ENCODE measurements at places on chromosomes 3 and 15.

- no peak overlapping the region for H3K4me3 ChIP-seq
- no peak for DNase-seq
- H3K36me3 ChIP-seq = no peaks in the 10 kb centered on the region
- peaks cover 13% of the 10 kb centered on the region for H3K4me1 ChIP-seq
Measured at GRCh38 chr3:149224736-149225594, 3.3 kb upstream of the CP start.

DNA sequence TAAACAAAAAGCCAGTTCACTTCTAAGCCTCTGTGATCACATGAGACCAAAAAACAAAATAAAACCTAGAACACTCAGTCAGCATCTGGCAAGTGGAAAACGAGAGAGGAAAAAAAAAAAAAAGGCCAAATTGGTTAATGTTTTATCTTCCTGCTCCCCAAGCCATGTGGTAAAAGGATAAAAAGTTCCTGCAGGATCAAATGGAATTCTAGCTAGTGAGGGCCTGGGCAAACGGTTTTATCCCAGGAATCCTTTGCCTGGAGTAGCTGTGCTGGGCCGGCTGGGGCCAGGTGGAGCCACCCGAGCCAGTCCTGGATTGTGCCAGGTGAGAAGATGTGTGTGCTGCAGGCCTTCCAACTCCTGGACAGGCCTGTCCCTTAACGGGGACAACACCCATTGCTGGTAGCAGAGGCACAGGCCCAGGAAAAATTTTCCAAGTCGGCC, 13.2 kb downstream of the SMAD6 start:
- peak overlapping the region; percentile 76 for H3K27ac ChIP-seq
- peaks cover 39% of the 10 kb centered on the region for H3K36me3 ChIP-seq

DNA sequence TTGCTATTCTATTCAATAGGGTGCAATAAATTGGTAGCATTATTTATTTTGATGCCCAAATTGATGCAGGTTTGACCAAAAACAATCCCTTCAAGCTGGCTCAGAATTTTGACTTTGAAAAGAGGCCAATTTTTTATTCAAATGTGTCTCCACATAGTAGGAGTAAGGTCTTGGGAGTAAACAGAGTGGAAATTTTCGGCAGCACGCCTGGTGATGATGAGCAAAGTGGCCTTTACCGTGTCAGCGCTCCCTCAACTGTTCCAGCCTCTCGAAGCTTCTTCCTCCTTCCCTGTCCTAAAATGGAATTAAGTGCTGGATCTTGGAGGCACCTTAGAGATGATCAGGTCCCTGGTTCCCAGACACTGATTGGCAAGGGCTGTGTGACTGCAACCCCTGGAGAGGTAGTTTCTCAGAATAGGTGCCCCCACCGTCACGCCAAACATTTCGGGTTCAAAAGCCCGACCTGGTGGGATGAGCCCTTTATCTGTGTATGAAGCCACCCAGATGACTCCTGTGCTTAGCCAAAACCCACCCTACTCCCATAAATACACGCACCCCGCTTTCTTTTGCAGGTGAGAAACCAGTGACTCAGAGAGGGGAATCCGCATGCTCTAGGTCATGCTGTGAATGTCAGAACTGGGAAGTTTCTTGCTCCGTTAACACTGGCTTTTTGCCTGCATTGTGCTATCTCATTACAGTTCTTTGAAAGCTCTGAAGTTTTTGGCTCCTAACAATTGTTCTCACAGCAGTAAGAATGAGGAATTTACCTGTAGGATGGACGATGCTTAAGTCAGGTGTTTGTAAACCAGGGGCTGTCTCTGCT, 89.1 kb downstream of the CRYGS start:
- no peaks in the 10 kb centered on the region for H3K36me3 ChIP-seq
- no peak for DNase-seq
- H3K4me1 ChIP-seq = peaks cover 14% of the 10 kb centered on the region
- peaks cover 4% of the 10 kb centered on the region for H3K27me3 ChIP-seq
- no peak overlapping the region for H3K27ac ChIP-seq
- H3K4me3 ChIP-seq = no peak overlapping the region

- H3K4me1 ChIP-seq = peaks cover 39% of the 10 kb centered on the region
- no peak overlapping the region for H3K27ac ChIP-seq
- DNase-seq = no peak
- H3K36me3 ChIP-seq = peaks cover 8% of the 10 kb centered on the region
- H3K27me3 ChIP-seq = peaks cover 3% of the 10 kb centered on the region
- no peak overlapping the region for H3K4me3 ChIP-seq
Measured at GRCh38 chr3:116417151-116417550, 28.1 kb downstream of the LSAMP start.

DNA sequence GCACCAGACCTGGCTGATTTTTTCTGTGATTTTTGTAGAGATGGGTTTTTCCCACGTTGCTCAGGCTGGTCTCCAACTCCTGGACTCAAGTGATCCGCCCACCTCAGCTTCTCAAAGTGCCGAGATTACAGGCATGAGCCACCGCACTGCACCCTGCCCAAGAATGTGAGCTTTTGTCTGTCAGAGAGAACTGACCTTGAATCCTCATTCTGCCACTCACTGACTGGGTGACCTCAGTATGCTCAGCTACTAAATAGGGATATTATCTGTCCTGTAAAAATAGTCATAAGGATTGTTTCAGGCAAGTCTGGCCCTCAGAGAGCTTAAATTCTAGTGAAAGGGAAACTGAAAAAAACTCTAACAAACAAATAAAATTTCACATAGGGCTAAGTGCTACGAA, 2.1 kb upstream of the RFT1 start:
- no peak overlapping the region for H3K27ac ChIP-seq
- H3K4me1 ChIP-seq = peaks cover 23% of the 10 kb centered on the region
- peaks cover 25% of the 10 kb centered on the region for H3K27me3 ChIP-seq
- DNase-seq = no peak
- peak overlapping the region; percentile 7 for H3K4me3 ChIP-seq

DNA sequence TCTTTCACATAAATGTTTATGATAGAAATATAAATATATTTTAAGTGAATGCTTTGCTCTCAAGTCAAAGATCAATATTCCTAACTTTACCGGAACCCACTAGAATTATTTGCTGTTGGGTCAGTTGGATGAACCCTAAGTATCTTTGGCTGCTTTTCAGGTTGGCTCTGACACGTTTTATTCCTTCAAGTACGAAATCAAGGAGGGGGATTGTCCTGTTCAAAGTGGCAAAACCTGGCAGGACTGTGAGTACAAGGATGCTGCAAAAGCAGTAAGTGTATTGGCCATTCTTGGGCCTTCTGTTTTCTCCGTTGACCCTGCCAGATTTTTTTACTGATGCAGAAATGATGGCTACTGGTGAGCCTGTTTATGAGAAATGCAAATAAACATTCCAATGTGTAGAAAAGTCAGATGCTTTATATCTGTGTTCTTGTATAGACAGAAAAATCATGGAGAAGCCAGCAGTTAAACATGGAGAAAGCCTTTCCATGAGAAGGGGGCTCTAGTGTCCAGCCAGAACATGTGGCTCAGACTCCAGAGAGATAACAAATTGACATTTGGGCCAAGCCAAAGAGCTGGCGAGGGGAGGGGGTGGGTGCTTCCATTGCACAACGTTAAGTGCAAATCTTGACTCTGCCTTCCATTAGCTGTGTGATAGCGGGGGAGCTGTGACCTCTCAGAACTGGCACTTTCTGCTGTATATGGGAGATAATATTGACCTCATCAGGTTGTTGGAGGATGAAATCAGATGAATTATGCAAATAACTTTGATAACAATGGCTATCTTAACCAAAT, 3.0 kb downstream of the KNG1 start:
- peaks cover 3% of the 10 kb centered on the region for H3K4me1 ChIP-seq
- no peak overlapping the region for H3K4me3 ChIP-seq
- no peaks in the 10 kb centered on the region for H3K36me3 ChIP-seq
- H3K27me3 ChIP-seq = peaks cover 7% of the 10 kb centered on the region

DNA sequence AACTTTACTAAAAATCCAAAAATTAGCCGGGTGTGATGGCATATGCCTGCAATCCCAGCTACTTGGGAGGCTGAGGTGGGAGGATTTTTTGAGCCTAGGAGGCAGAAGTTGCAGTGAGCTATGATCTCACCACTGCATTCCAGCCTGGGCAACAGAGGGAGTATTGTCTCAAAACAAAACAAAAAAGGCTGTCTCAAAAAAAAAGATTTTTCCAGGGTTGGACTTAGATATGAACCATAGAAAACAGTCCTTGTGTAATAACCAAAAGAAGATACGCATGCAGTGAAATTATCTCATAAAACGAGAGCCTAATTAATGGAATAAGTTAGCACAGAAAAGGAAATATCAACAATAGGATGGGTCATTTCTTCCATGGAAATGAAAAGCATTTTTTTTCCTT, 320.4 kb upstream of the RASGRP1 start:
- no peak overlapping the region for H3K27ac ChIP-seq
- H3K4me1 ChIP-seq = peaks cover 8% of the 10 kb centered on the region
- peaks cover 10% of the 10 kb centered on the region for H3K27me3 ChIP-seq
- DNase-seq = no peak
- H3K36me3 ChIP-seq = no peaks in the 10 kb centered on the region

- H3K4me1 ChIP-seq = peaks cover 28% of the 10 kb centered on the region
- no peak for DNase-seq
- peaks cover 40% of the 10 kb centered on the region for H3K36me3 ChIP-seq
- no peak overlapping the region for H3K4me3 ChIP-seq
- peak overlapping the region; percentile 15 for H3K27ac ChIP-seq
Measured at GRCh38 chr3:32414522-32415202, 23.0 kb downstream of the CMTM7 start.

- DNase-seq = peak; percentile 52
- peak overlapping the region; percentile 74 for H3K4me3 ChIP-seq
- H3K27me3 ChIP-seq = peaks cover 85% of the 10 kb centered on the region
- peaks cover 5% of the 10 kb centered on the region for H3K4me1 ChIP-seq
- H3K27ac ChIP-seq = no peak overlapping the region
- H3K36me3 ChIP-seq = no peaks in the 10 kb centered on the region
Measured at GRCh38 chr15:100919481-100920405, 586 bp downstream of the LRRK1 start.

GRCh38 chr15:41241221-41241964, 10.3 kb downstream of the CHP1 start:
- H3K36me3 ChIP-seq = peaks cover 10% of the 10 kb centered on the region
- no peak for DNase-seq
- peaks cover 8% of the 10 kb centered on the region for H3K4me1 ChIP-seq
- H3K27ac ChIP-seq = peak overlapping the region; percentile 62
- H3K4me3 ChIP-seq = no peak overlapping the region

DNA sequence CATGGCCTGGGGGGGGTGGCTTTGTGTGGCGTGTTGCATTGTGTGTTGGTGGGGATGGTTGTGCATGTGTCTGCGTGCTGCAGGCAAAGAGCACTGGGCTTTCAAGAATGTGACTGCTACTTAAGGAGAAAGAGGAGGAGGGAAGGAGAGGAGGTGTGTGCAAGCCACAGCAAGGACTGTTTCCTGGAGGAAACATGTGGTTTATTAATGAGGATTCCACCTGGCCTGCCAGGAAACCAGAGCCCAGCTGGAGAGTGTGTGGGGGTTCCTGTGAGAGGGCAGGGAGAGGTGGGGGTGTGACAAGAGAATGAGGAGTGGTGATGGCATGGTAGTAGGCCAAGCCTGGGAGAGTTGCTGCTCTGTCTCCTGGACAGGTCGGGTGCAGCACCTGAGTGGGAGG, 258.1 kb upstream of the ROPN1 start:
- no peak overlapping the region for H3K27ac ChIP-seq
- peaks cover 31% of the 10 kb centered on the region for H3K36me3 ChIP-seq
- DNase-seq = no peak
- H3K4me1 ChIP-seq = peaks cover 30% of the 10 kb centered on the region
- H3K27me3 ChIP-seq = peaks cover 3% of the 10 kb centered on the region
- no peak overlapping the region for H3K4me3 ChIP-seq

- H3K27me3 ChIP-seq = no peaks in the 10 kb centered on the region
- no peak overlapping the region for H3K27ac ChIP-seq
- no peak for DNase-seq
- H3K36me3 ChIP-seq = no peaks in the 10 kb centered on the region
Measured at GRCh38 chr3:13727890-13728289, 152.0 kb downstream of the WNT7A start.

GRCh38 chr15:84747416-84748273, 747 bp upstream of the ZNF592 start:
- H3K36me3 ChIP-seq = no peaks in the 10 kb centered on the region
- peaks cover 60% of the 10 kb centered on the region for H3K4me1 ChIP-seq
- DNase-seq = peak; percentile 71
- H3K4me3 ChIP-seq = peak overlapping the region; percentile 95
- H3K27ac ChIP-seq = peak overlapping the region; percentile 90

- H3K36me3 ChIP-seq = no peaks in the 10 kb centered on the region
- peak overlapping the region; percentile 55 for H3K27ac ChIP-seq
- H3K4me3 ChIP-seq = no peak overlapping the region
- H3K27me3 ChIP-seq = no peaks in the 10 kb centered on the region
- DNase-seq = no peak
Measured at GRCh38 chr3:139225548-139225947, 118.3 kb upstream of the MRPS22 start.

DNA sequence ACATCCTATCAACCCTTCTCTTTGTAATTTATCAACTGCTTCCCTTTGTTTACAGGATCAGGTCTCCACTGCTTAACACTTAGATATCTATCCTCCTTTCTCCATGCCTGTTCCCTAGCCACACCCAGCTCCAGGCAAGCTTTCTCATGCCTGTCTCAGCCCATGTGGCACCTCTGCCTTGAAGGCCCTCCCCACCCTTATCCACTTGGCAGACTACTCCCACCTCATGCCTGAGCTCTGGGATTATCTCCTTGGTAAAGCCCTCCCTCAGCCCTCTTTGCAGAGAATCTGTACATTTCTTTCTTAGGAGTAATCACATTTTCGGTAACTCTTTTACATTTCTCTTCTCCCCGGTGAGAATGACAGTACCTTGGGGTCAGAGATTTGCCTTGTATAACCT, 96.0 kb downstream of the ATP1B3 start:
- no peak overlapping the region for H3K4me3 ChIP-seq
- H3K27me3 ChIP-seq = no peaks in the 10 kb centered on the region
- H3K36me3 ChIP-seq = peaks cover 71% of the 10 kb centered on the region
- H3K4me1 ChIP-seq = peaks cover 6% of the 10 kb centered on the region
- H3K27ac ChIP-seq = peak overlapping the region; percentile 5

- DNase-seq = no peak
- H3K27me3 ChIP-seq = no peaks in the 10 kb centered on the region
- no peak overlapping the region for H3K27ac ChIP-seq
- H3K4me1 ChIP-seq = peaks cover 6% of the 10 kb centered on the region
Measured at GRCh38 chr3:126456211-126456610, 19.5 kb downstream of the ZXDC start.

GRCh38 chr3:169579116-169579710, 84.3 kb downstream of the MECOM start:
- no peaks in the 10 kb centered on the region for H3K36me3 ChIP-seq
- H3K27me3 ChIP-seq = peaks cover 12% of the 10 kb centered on the region
- H3K4me1 ChIP-seq = peaks cover 43% of the 10 kb centered on the region
- H3K4me3 ChIP-seq = no peak overlapping the region

- DNase-seq = no peak
- no peak overlapping the region for H3K4me3 ChIP-seq
- H3K27ac ChIP-seq = no peak overlapping the region
- peaks cover 22% of the 10 kb centered on the region for H3K27me3 ChIP-seq
- no peaks in the 10 kb centered on the region for H3K4me1 ChIP-seq
Measured at GRCh38 chr3:69371816-69372215, 14.1 kb downstream of the FRMD4B start.

All from nephron progenitor cell (in vitro differentiated cells).